A172 (cell line): ENCODE measurements at places on chromosomes 13 and 19.

DNA sequence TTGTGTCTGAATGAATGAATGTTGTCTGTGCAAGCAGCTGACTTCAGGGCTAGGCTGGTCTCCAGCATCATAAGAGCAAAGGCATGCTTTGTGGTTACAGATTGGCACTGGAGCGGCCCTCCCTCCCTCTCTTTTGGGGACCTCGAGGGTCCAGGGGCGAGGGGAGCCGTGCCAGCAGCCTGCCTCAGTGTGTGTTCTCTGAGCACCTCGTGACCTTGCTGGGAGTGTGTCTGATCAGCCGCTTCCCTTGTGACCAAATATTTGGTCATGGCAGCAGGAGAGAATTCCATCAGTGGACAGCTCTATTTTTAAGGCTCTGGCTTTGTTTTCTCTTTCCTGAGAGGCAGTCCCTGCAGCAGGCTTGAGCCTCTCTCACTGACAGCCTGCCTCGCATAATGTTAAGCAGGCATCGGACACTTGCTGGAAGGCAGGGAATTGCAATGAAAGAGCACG, 329.7 kb downstream of the UQCRFS1 start:
- no peak for DNase-seq

DNA sequence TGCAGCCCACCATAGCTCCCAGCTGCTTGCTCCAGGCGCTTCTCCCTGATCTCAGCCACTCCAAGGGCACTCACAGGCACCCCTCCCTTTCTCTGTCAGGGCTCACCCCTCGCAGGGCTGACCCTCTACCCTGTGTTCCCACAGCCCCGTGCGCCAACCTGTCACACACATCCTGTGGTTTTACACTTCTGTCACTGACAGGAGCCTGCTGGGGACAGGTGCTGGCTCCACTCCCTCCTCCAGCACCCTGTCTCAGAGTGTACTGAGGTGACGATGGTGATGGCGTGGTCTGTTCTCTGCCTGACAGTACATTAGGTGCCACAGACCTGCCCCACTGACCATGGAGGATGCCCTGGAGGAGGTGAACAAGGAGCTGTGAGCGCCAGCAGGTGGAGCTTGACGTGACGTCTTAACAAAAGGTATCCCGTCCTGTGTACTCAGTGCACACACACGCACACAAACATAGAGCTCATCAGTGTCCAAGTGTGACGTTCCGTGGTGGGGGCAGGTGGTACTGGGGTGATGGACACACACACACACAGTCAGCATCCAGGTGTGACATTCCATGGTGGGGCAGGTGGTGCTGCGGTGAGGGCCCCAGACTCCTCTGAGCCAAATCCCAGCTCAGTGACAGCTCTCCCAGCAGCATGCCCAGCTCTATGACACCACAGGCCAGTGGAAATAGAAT, 20.9 kb downstream of the C19orf44 start:
- no peak for DNase-seq

- DNase-seq = no peak
Measured at GRCh38 chr13:33380487-33381079, 95.0 kb upstream of the STARD13 start.

GRCh38 chr19:29636553-29637360, 28.5 kb upstream of the PLEKHF1 start:
- DNase-seq = no peak

GRCh38 chr13:46382224-46382623, 4.8 kb downstream of the RUBCNL start:
- no peak for DNase-seq

DNA sequence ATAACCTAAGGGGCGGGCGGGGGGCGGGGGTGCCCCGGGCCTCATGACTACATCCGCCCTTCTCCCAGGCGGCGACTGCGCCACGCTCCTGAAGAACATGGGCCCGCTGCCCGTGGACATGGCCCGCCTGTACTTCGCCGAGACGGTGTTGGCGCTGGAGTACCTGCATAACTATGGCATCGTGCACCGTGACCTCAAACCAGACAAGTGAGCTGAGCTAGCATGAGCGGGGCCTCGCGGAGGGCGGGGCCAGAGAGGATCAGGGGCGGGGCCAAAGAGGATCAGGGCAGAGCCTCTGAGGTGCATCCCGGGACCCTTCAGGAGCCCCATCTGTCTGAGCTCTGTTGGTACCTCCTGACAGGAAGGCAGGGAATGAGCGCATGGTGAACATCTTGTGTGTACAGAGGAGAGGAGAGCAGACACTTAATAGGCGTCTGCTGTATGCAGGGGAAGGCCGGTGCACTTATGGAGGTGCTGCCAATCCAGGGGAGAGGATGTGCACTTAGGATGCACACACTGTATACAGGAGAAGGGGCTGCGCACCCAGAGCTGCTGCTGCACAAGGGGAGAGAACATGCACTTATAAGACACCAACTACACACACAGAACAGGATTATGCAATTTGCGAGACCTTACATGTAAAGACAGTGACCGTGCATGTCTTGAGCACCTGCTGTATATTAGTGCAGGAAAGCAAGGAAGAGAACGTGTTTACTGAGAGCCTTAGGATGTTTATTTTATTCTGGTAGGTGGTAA, 20.9 kb upstream of the PIK3R2 start:
- DNase-seq = no peak

DNA sequence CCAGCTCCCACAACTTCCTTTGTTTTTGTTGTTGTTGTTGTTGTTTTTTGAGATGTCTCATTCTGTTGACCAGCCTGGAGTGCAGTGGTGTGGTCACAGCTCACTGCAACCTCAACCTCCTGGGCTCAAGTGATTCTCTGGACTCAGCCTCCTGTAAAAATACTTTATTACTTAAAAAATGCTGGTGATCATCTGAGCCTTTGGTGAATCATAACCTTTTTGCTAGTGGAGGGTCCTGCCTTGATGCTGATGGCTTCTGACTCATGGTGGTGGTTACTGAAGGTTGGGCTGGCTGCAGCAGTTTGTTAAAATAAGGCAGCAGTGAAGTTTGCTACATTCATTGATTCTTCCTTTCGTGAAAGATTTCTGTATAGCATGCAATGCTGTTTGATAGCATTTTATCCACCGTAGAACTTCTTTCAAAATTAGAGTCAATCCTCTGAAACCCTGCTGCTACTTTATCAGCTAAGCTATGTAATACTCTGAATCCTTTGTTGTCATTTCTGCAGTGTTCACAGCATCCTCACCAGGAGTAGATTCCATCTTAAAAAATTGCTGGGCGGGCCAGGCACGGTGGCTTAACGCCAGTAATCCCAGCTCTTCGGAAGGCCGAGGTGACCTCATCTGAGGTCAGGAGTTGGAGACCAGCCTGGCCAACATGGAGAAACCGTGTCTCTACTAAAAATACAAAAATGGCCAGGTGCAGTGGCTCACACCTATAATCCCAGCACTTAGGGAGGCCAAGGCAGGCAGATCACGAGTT, 18.0 kb downstream of the ARHGAP35 start:
- DNase-seq = peak; percentile 84

DNA sequence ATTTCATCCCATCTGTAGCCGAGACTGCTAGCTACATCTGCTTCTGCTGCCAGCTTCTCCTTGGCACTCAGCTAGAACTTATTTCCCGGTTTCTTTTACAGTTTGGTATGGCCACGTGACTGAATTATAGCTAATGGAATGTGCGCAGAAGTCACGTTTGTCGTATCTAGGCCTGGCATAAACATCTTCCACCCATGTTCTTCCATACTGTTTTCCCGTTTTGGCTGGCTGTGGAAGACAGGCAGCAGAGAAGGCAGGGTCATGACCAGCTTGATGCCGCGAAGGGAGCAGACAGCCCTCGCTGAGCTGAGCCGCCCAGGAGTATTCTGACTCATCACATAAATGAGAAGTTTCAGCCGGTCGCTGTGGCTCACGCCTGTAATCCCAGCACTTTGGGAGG, 186.7 kb downstream of the RFC3 start:
- no peak for DNase-seq

DNA sequence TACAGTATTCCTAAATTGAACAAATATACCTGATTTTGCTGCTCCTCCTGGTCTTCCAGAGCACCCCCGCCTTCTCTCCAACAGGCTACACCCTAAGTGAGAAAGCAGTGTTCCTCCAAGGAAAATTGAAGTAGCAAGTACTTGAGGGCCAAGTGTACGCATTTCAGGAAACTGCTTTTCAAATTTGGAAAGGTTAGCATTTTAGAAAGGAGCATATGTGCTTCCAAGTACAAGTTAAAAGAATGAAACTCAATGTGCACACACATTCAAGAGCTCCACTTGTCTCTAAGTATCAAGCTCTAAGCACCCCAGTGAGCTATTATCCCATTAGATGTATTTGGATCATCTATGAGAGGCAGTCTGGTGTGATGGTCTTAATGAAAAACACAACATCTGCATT, 25.8 kb downstream of the LHFPL6 start:
- DNase-seq = no peak

- DNase-seq = no peak
Measured at GRCh38 chr19:46408664-46409039, 4.7 kb downstream of the CCDC8 start.

- no peak for DNase-seq
Measured at GRCh38 chr19:47437500-47437899, 18.2 kb upstream of the MEIS3 start.

- no peak for DNase-seq
Measured at GRCh38 chr13:76697288-76697687, 188.9 kb downstream of the KCTD12 start.

DNA sequence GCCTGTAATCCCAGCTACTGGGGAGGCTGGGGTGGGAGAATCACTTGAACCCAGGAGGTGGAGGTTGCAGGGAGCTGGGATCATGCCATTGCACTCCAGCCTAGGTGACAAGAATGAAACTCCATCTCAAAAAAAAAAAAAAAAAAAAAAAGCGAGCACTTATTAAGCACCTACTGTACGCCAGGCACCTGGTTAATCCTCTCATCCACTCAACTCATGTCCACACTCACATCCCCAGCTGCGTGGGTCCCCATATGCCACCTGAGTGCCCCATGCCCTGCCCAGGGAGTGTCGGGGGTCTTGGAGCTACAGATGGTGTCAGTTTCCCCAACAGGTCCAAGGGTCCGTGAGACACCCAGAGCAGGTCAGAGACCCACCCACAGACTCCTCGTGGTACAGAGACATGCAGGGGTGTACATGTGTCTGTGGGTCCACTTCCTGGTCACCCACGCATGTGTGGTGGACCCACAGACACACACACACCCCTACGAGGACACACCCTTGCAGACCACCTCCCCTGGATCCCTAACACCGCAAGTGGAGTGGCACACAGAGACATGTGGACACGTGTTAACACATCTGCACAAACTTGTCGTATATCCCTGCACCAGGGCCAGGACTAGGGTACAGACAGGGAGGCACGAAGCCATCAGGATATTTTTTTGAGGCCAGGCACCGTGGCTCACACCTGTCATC, 3.5 kb downstream of the INSL3 start:
- DNase-seq = no peak

GRCh38 chr19:38208571-38208970, 15.5 kb downstream of the DPF1 start:
- no peak for DNase-seq

DNA sequence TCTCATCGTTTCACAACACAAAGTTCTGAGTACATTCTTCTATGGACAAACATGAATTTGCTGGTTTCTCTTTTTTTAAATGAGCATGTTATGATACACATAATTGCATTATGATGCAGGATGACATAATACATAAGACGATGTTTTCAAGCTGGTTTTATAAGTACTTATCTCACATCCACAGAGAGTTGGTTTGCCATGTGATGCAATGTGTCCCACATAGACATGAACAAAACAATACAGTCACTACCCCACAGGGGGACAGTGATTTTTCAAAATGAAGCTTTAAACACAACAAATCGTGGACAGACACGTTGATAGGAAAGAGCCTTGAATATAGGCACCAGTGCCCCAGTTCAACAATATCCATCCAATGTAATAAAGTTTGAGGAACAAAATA, 447.1 kb downstream of the KLF12 start:
- no peak for DNase-seq

GRCh38 chr13:36787181-36787580, 31.8 kb upstream of the RFXAP start:
- no peak for DNase-seq

- DNase-seq = no peak
Measured at GRCh38 chr19:11261431-11261970, 823 bp downstream of the DOCK6 start.

GRCh38 chr13:59747529-59747928, 416.2 kb downstream of the DIAPH3 start:
- DNase-seq = no peak

GRCh38 chr19:48735031-48735615, 5.3 kb downstream of the RASIP1 start:
- DNase-seq = no peak
